ENCODE measurements at places on chromosomes 13 and 19. TPM values are rescaled to one million over a fixed set of nuclear protein-coding genes. Genes with fewer than 3 reads are reported as not detected.

MYBPC2 gene
- not detected for total RNA-seq

FUT1 gene
- not detected for total RNA-seq

MBD3L2 gene
- not detected for total RNA-seq

THSD1 gene
- total RNA-seq: 1.6 TPM

LACC1 gene
- 2.8 TPM for total RNA-seq

YJEFN3 gene
- total RNA-seq: not detected

GIPC1 gene
- total RNA-seq: 36.5 TPM

KIR2DL1 gene
- not detected for total RNA-seq

CYP2S1 gene
- 4.1 TPM for total RNA-seq

ZNF441 gene
- 3.3 TPM for total RNA-seq

All from H4 (cell line).